NCI-H2171 (cell line): ENCODE measurements at places on chromosomes 5 and 9.

DNA sequence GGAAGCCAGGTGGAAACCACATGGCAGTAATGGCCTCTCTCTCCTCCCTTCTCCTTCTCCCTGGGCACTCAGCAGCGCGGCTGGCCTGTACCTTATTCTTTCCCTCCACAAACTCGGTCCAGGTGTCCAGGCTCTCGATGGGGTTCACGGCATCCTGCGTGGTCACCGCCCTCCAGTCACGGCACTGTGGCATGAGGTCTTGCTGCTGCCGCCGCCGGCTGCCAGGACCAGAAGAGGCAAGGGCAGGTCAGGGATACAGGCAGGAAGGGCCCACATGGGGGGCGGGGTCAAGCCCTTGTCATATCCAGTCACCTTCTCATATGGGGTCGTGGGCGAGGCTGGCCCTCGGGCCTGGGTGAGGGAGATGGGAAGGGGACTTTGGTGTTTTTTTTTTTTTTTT lies 25.6 kb downstream of the FLT4 start:
- DNase-seq: no peak

- no peak for DNase-seq
These were observed 366.5 kb downstream of the SLCO4C1 start for GRCh38 chr5:101929628-101930027.

DNA sequence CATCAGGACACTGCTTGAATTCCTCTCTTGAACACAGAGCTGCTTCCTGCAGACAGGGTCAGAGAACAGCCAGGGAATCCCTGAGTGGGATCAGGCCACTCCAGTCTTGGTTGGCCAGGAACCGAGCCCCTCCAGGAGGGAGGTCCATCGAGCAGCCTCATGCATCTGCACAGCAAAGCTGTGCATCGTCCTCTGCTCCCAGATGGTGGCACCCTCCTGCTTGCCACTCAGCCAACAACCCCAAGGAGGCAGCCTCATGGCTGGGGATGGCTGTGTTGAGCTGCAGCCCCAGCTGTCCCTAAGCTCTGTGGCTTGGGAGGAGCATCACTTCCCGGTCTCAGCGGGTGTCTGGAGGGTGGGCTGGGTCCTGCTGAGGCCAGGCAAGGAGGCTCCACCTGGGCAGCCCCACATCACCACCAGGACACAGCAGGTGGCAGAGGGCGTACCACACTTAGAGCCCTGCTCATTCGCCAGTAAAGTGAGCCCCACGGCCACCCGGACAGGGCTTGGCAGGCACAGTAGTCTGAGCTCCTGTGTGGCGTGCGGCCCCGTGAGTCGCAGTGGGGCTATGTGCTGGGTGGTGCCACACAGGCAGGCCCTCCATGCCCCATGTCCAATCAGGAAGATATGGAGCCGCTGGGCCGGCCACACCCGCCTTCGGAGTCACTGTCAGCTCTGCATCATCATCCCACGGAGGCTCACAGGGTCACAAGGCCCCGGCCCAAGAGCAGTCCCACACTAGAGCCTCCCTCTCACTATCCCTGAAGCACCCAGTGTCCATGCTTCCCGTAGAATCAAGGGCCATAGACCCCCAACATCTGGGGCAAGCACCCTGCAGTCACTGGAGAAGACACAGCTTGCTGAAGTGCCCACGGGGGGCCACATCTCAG lies 11.9 kb downstream of the LPCAT1 start:
- no peak for DNase-seq

DNA sequence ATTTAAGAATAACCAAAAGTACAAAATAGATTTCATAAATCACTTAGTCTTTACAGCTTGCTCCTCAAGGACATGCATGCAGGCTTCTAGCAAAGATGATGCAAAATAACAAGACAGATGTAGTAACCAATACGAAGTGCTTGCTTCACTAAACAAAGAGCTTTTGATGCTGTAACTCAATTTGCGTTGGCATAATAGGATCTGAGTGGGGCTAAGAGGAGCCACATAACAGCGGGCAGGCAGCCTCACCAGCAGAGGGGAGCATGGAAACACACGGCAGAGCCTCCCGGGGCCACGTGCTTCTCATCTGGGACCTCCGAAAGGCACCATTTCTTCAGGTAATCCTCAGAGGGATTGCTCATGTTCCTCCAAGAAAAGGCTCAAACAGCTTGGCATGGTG lies 139.7 kb downstream of the C5orf15 start:
- DNase-seq: peak; percentile 30

DNA sequence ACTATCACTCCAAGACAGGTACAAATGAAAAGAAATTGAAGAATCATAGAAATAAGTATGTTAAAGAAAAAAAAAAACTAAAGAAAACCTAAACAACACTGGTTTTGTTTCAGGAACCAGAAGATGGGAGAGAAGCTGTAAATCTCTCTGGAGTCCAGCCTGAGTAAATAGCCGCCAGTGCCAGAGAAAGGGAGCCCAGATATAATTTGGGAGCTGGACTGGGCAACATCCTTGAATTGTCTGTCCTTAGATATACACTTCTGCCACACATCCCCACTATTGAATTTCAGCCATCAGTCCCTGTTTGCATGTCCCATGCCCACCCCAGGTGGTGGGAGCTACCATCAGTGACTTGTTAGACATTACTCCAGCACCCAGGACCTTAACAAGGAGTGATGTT lies 979.6 kb downstream of the DTWD2 start:
- no peak for DNase-seq

GRCh38 chr9:34638138-34638445 lies 505 bp upstream of the SIGMAR1 start:
- no peak for DNase-seq

DNA sequence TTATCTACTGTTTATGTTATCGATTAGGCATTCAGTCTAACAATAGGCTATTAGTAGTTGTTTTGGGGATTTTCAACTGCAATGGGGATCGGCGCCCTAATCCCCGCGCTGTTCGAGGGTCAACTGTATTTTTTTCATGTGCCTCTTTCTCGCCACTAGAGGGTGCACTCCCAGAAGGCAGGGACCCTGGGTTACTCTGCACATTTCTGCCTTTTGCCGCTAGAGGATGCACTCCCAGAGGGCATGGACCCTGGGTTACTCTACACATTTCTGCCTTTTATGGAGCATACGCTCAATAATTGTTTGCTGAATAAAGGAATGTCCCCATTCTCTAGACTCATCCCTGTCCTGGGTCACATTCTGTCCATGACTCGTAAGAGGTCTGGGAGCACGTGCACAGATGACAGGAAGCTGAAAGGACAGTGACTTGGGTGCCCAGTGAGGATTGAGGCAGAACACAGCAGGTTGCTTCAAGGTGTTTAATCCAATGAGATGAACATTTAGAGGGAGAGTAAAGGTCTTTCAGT lies 27.9 kb upstream of the RECK start:
- peak; percentile 60 for DNase-seq

DNA sequence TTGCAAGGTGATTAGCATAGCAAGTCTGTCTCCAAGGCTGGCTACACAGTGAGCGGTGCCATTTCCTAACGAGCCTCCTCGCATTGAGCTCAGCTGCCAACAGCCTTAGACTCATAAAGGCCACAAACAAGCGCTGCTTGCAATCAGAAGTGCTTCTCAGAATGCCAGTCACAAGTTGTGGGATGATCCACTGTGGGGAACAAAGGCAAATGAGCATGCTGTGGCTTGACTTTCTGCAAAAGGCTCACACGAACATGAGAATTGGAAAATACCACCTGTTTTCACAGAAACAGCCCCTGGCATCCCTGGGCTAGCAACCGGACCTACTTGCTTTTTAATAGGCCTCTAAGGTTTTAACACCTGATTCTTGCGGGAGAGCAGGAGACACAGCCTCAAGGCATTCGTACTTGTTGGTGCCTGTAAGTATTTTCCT lies 215.5 kb downstream of the FANCC start:
- no peak for DNase-seq

- DNase-seq: no peak
These were observed 144.4 kb downstream of the ALDH1A1 start for GRCh38 chr9:72808446-72808768.

DNA sequence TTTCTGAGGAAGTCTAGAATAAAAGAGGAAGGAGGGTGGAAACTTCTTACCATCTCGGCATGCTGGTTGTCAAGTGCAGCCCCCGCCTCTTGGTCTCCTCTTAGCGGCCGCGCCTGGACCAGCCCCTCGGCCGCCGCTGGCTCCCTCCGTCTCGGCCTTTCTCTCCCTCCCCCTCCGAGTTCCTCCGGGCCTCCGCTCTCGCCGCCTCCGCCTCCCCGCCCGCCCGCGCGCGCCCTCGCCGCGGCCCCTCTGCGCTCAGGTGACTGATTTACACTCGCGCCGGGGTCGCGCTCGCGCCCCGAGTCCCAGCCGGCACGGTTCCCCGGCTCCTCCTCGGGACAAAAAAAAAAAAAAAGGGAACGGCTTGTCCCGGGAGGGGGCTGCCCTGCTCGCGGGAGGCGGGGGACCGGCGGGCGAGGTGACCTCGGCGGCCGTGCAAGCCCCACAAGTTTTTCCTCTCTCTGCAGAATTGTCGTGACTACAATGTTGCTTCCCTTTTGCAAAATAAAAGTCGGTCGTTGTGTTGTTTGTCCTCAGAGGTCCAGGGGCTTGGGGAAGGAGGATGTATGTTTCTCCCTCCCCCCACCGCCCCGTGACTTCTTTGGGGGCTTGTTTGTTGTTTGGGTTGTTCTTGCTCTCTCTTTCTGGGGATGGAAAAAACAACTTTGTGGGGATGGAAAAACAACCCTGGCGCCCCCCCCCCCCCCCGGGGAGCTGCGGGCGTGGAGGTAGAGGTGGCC lies at the start of gene BNC2:
Gene BNC2 (minus strand): TSS at position 75 of the 740 bp plus-strand sequence. CDS start 22 bp downstream, at position 53.
- DNase-seq: no peak

DNA sequence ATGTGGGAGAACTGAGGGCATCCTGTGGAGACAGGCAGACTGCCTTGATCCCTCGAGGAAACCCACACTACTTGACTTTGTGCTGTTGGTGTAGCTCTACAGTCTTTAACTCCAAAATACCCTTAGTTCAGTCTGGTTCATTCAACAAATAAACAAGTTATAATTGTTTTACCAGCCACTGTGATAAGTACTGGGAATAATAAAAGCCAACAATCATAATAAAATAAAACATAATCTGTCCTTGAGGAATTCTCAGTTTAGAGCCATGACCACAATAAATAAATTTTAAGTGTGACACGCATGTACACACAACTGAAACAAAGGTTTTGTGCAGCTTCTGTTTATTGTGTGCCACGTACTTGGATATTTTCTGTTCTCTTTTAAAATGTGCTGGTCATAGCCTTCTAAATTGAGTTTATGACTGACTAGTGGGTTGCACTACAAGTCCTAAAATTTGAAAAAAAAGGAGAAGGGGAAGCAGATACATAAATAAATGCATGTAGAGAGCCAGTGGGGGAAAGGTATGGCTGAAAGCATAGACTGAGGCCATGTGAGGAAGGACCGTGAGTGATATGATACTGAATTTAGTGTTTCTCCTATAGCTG lies 6.2 kb upstream of the SCAMP1 start:
- no peak for DNase-seq
